ENCODE measurements at places on chromosomes 6 and 20. TPM values are rescaled to one million over a fixed set of nuclear protein-coding genes. Genes with fewer than 3 reads are reported as not detected.

DNA sequence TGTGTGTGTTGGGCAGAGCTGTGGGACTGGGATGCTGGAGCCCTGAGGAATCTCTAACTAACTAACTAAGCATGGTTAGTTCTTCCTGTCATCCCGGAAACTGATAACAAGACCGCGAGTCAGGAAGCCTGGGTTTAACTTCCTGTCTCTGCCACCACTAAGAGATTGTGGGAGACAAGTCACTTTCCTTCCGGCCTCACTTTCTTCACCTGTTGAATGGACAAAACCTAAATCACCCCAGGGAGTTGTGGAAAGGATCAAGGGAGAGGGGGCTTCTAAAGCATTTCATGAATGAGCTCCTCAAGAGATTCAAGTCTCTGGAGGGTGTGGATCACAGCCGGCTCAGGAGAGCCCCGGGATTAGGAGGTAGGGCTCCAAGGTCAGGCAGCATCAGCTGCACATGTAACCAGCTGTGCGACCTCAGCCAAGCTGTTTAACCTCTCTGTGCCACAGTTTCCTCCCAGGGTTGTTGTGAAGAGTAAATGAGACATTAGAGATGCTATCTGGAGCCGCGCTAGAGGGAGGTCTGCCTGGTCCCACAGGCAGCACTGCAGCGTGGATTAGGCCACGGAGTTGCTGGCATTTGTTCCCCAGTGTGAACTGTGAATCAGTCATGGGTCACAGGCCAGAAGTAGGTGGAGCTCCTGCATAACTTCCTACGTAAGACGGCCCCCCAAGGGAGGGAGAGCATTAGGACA, 105.1 kb downstream of the TOX2 start:
- peaks cover 60% of the 10 kb centered on the region for H3K27me3 ChIP-seq
- H3K27ac ChIP-seq: peak overlapping the region; percentile 70
- H3K4me1 ChIP-seq: peaks cover 34% of the 10 kb centered on the region
- H3K36me3 ChIP-seq: no peaks in the 10 kb centered on the region

GRCh38 chr6:48255094-48255493, 144.1 kb upstream of the PTCHD4 start:
- H3K36me3 ChIP-seq: no peaks in the 10 kb centered on the region
- no peaks in the 10 kb centered on the region for H3K4me1 ChIP-seq
- DNase-seq: no peak
- H3K27ac ChIP-seq: no peak overlapping the region

- H3K36me3 ChIP-seq: peaks cover 20% of the 10 kb centered on the region
- no peaks in the 10 kb centered on the region for H3K27me3 ChIP-seq
- H3K4me3 ChIP-seq: peak within 1 kb of the TSS; percentile 95
- peak; percentile 88 for DNase-seq
- H3K4me1 ChIP-seq: peaks cover 49% of the 10 kb centered on the region
Observed at GRCh38 chr6:13711733-13712598, at the start of gene RANBP9. TSS of gene RANBP9 (minus strand) at chr6:13711835. CDS start at chr6:13711505, 330 bp downstream.

DNA sequence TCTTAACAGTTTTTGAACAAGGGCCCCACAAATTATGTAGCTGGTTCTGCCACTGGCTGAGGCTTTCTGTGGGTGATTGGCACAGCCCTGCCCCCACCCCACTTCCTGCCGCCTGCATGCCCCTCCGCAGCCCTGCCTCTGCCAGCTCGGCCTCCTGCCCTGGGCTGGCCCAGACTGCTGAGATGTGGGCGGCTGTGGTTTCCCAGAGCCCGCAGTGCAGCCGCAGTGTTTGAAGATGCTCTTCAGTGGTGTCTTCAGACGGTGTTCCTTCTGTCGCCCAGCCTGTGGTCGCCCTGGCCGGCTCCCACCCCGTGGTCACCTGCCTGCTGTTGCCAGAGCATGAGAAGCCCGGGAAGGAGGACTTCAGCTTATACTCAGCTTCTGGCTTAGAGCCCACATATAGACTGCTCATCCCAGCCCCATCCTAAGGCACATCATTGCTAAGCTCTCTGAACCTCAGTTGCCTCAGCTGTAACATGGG, 154.3 kb downstream of the VEGFA start:
- no peak overlapping the region for H3K27ac ChIP-seq
- H3K4me1 ChIP-seq: peaks cover 40% of the 10 kb centered on the region
- DNase-seq: peak; percentile 62
- H3K27me3 ChIP-seq: peaks cover 2% of the 10 kb centered on the region
- no peaks in the 10 kb centered on the region for H3K36me3 ChIP-seq

Gene HRH3
- not detected for total RNA-seq

Gene PHACTR3
- total RNA-seq: not detected

All from activated CD4-positive, alpha-beta T cell treated with anti-CD3 and anti-CD28 coated beads, Interleukin-2, amount 10 ng/mL, durations not matched to agents 7 days and 5 days (primary cell).